Stimulated activated CD8-positive, alpha-beta memory T cell treated with anti-CD3 and anti-CD28 coated beads, Interleukin-15, amount 100 ng/mL, for 24 hours (primary cell): ENCODE measurements at places on chromosomes 12 and 14.

DNA sequence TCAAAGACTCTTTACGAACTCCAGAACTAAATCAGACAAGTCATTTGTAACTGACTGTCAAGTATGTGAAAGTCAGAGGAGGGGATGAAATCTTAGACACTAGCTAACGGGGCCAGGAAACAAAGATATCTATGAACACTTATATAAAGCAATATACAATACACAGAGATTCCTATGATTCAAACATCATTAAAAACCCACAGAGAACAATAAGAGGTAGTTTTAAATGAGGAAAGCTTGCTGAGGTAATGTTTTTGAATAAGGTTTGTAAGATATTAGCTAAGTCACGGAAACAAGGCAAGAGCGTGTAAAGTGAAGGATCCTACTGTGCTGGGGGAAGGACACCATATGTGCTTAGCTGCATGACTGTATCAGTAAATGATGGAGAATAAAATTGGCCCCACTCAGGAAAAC is 36.7 kb downstream of the SAV1 start:
- DNase-seq, result no peak

GRCh38 chr12:48934312-48934706 is 9.0 kb upstream of the FKBP11 start:
- no peak for DNase-seq

- no peak for DNase-seq
Observed at GRCh38 chr12:6295094-6295811, 15.2 kb upstream of the PLEKHG6 start.

DNA sequence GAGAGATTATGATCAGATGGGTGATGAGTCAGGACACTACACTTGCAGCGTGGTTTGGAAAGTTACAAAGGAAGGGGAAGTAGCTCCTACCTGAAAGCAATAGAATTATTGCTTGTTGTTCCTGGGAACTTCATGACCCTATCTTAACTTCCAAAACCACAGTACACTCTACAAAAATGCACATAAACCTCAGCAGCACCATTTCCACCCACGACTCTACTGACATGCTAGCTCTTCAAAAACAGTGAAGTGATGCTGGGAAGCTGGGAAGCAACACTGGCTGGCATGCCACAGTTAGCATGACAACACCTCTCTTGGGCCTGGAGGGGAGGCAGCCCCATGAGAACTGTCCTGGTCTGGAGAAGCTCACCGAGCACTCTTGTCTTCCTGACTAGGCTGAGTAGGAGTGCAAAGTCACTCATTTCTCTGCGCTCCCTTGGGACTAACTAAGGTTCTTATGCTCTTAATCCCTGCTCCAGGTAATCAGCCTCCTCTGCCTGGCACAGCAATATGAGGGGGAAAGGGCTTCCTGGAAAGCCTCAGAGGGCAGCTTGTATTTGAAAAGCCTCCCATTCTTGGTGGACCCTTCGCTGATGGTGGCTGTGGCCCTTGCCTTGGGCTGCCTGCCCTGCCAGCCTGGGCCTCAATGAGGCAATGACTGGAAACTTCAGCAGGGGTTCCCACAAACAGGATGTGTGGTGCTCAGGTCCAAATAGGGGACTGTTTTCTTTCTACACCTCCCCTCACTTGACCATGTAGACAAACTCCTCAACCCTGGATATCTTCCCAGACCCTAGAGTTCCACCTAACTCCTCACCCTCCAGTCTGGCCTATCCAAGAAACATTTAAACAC is 1.2 kb downstream of the KRT3 start:
- DNase-seq, result no peak

DNA sequence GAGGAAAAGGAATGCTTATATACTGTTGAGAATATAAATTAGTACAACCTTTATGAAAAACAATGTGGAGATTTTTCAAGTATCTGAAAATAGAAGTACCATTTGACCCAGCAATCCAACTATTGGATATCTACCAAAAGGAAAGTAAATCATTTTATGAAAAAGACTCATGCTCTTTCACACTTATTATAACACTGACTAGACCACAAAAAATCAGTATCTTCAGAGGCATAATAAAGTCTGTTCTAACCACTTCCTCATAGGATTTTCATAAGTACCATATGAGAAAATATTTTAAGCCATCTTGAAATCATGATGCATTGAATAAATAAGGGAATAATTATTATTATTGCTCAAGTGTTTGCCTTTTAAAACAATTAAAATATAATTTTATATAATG is 90.8 kb downstream of the SLCO1B1 start:
- no peak for DNase-seq

DNA sequence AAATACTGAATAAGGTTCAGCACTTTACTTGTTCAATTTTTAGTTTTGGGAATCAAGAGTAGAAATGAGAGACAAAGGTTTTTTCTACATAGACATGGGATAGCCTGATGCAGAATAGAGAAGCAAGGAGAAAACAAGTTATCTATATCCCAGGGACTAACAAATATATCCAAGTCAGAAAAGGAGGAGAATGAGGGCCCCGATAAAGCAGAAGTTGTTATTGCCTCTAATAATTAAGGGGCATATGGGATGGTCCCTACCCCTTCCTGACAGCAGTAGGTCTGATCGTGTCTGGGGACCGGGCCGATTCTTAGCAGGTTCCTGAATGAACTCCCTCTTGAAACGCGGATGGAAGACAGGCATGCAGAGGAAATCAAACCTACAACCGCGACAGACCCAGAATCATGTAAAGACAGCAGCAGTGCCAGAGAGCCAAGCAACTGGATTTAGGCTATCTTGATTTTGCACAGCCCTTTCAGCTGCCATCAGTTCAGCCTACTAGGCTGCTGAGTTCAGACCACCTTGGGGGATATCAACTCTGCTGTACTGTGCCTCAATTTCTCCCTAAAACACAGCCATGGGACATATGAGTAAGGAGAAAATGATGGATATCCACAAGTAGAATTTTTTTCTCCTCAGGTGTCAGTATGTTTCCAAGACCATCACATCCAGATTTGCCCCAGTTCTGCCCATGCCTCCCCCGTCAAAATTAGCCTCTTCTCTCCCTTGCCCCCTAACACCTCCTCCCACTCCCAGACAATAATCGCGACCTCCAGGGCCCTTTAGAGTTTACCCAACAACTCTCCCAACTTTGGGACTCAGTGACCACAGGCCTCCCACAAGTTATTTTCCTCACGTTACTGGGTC is 706 bp downstream of the PRMT5 start:
- no peak for DNase-seq

DNA sequence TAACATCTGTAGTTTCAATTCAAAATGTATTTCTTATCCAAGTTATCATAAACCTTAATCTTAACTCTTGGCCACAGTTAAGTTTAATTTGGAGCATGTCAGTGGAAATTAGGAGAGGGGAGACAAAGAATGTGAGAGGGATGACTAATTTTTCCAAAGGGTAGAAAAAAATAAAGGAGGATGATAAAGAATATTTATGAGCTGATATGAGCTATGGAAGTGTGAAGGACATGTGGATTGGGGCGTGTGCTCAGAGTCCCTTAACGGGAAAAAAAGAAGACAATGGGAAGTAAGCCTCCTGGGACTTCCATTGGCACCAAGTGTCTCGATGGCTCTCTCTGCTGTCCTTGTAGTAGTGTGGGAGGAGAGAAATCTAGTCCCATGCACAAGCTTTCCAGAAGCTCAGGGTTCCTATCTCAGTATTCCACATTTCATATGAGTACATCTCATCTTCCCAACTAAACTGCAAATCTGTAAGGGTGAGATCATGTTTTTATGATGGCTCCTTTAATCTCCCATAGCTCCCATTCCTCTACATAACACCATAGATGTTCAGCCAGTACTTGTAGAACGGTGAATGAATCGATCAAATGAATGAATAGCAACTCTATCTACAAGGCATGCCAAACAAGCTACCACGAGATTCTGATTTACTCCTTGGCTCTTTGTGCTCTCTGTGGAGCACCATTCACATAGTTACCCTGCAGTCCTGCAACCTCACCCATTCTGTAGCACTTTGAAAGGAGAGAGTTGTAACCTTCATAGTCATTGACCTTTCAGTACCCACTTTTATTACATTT is 27.4 kb downstream of the BCL2L14 start:
- no peak for DNase-seq

DNA sequence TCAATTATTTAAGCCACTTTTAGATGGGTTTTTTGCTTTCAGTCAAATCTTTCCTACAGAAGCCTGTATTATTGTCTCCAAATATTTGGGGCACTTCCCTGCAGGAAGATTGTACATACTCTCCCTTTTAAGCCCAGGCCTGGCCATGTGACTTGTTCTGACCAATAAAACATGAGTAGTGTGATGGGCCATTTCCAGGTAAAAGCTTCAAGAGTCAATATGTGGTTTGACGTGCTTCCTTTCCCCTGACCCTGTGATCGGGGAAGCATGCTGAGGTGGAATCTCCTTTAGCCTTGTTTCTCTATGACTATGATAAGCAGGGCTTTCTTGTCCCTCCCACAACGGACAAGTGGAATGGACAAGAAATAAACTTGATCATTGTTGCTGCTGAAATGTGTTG is 14.2 kb upstream of the NIN start:
- no peak for DNase-seq

GRCh38 chr12:117457189-117457588 is 95.8 kb upstream of the NOS1 start:
- no peak for DNase-seq

DNA sequence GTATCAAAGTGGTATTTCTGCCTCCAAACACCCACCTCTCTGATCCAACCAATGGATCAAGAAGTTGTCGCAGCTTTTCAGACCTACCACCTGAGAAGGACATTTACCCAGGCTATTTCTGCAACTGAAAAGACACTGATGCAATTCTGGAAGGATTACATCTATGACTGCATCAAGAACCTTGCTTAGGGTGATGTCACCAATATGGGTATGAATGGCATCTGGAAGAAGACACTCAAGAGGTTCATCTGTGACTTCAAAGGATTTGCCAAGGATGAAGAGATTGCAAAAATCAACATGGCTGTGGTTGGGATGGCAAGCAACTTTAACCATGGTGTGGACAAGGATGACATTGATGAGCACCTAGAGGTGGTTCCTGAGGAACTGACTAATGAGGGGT is 154.2 kb downstream of the PCNX1 start:
- no peak for DNase-seq

- DNase-seq, result no peak
Observed at GRCh38 chr12:58285551-58285950, 344.2 kb downstream of the ATP23 start.

- DNase-seq, result no peak
Observed at GRCh38 chr12:121523741-121524140, 57.1 kb downstream of the KDM2B start.

DNA sequence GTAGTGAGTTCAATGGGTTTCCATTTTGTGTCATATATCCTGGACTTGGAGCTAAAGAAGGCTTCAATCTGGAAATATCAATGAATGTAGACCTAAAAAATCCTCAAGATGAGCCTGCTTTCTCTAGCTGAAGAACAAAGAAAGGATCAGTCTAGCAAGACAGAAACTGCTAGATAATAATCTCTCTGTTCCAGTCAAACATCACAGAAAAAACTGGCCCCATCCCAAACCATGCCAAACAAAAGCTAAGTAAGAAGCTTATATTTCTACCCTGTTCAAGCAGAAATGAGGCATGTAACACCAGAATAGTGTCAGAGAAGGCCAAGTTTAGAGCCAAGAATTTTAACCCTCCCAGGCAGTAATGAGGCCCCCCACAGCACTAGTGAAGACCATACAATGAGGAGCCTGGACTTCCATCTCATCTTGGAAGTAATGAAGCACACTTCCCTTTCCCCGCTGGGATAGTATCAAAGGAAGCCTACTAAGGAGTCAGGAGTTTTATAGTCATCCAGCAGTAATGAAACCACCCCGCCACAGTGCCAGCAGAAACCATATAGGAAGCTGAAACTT is 95.8 kb downstream of the NELL2 start:
- no peak for DNase-seq

DNA sequence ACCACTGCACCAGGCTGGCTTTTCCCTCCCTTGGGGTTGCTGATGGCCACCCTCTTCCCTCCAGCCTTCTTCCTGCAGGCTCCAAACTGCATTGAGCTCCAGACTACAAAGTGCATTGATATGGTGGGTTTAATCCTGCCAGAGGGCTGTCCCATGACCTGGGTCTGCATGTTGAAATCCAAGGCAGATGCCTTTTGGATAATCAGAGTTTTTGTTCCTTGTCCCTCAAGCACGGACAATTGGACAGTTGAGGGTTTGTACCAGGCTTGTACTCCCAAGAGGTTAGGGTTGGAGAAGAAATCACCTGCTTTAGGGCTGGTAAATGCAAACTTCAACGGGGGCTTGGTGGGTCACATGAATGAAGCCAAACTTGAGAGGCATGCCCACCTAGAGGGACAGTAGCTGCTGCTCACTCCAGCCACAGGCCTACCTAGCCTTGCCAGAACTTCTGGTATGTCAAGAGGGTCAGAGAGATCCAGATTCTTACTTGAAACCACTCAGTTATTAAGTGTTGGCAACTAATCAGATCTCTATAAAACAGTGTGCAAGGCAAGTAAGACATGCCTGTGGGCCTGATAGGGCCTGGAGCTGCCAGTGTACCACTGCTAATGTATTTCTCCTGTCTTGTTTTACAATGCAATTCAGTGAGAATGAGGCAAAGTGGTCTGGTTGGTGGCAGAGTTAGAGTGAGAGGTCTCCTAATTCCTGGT is 21.7 kb upstream of the KRT83 start:
- no peak for DNase-seq

DNA sequence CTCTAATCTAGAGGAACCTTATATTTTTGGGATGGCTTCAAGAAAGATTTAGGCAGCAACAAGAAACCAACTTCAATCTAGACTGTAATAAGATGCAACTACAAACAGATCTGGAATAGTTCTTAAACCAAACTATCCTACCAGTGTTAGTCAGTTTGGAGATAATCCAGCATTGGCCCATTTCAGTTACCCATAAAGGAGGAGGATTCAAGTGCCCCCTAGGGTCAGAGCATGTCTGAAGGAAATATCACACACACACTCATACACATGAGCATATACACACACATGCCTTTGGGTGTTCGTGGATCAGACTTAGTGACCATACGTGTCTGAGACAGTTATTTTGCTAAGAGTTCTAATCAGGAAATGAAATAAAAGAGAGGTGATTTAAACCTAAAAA is 261.2 kb downstream of the ADAMTS20 start:
- no peak for DNase-seq

DNA sequence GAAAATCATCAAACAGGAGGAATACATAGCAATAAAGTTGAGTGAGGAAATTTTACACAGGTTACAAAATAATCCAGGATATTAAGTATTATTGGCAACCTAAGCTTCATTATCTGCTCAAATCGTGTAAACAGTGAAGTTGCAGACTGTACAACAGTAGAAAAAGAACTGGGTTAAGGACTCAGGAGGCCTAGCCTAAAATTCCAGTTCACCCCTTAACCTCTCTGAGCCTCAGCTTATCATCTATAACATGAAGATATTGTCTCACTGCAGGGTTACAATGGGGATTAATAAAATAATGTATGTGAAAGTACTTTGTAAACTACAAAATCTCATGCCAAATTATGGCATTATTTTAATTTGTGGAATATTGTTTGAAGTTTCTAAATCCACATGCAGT is 26.0 kb downstream of the DDHD1 start:
- no peak for DNase-seq

DNA sequence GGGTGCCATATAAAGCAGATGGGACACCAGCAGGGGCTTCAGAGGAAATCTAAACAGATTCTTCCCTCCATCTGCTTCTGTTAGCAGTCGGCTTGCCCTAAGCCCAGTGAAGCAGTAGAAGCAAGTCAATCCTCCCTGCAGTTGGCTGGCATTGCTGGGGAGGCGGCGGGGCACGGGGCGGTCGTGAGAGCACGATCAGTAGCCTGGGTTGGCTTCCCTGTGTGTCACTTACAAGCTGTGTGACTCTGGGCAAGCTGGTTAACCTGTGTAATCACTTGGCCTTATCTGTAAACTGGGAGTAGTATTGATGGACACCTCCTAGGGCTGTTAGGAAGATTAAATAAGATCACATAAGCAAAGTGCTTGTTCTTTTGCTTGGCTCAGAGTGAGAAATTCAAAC is 19.4 kb downstream of the MYRFL start:
- DNase-seq, result no peak
